ENCODE measurements at places on chromosomes 2 and 18.

- no peak for DNase-seq
These were observed 14.2 kb upstream of the CABLES1 start for GRCh38 chr18:23121133-23121532.

- no peak for DNase-seq
These were observed 842 bp downstream of the PAX3 start for GRCh38 chr2:222298001-222298310.

- DNase-seq, result no peak
These were observed 21.4 kb downstream of the SFXN5 start for GRCh38 chr2:73050121-73050545.

DNA sequence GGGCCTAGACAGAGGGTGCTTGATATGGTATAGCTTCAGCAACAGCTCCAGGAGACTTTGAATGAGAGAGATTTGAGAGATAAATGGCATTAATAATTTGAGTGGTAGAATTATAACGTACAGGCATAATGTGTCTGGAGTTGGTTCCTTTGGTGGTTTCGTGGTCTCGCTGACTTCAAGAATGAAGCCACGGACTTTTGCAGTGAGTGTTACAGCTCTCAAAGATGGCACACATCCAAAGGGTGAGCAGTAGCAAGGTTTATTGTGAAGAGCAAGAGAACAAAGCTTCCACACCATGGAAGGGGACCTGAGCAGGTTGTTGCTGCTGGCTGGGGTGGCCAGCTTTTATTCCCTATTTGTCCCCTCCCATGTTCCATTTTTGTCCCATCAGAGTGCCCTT is 23.1 kb downstream of the PDCD1 start:
- no peak for DNase-seq

GRCh38 chr18:32802591-32803451 is 30.0 kb upstream of the KLHL14 start:
- no peak for DNase-seq

DNA sequence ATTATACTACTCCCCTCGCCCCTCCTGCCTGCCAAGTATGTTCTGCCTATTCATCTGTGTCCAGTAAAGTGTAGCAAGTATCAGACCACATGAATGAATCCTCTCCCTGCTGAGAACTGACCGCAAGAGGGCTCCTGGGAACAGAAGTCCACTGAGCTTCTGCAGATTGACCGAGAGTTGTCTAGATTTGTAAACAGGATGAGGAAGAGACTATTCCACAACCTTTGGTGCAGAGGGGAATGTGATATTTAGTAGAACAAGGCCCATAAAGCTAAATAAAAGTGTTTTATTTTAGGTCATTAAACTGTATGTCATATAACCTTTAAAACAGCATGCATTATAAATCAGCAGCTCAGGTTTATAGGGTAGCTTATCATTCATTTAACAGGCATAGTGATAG is 377.0 kb downstream of the DCC start:
- no peak for DNase-seq

DNA sequence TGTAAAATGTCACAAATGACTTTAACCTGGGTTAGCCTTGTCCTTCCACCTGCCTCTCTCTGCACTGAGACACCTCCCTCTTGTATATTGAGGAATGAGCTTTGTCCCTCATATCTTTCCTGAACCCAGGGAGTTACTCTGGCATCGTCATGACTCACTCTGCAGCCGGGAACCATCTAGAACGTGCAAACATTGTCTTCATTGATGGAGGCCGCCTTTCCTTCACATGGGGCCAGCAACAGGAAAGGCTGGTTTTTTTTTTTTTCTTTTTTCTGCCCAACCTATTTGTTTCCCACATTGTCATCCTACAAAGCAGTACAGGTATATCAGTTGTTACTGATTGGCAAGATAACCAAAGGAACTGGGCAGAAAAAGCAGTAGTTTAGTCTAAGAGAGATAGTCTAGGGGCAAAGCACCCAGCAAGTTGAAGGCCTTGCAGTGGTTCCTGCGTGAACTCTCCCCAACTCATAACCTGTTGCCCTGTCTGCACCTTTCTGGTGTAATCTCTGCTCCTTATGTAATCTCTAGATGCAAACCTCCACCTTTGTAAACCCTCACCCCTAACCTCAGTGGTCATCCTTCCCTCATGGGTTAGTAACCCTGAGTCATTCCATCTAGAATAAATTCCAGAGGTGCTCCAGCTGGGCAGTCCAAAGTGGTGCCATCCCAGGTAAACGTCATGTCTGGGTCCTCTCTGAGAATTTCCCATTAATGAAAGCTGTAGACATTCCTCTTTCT is 38.3 kb downstream of the SLC40A1 start:
- no peak for DNase-seq

- no peak for DNase-seq
These were observed 492.2 kb upstream of the CDH2 start for GRCh38 chr18:28669165-28669564.

DNA sequence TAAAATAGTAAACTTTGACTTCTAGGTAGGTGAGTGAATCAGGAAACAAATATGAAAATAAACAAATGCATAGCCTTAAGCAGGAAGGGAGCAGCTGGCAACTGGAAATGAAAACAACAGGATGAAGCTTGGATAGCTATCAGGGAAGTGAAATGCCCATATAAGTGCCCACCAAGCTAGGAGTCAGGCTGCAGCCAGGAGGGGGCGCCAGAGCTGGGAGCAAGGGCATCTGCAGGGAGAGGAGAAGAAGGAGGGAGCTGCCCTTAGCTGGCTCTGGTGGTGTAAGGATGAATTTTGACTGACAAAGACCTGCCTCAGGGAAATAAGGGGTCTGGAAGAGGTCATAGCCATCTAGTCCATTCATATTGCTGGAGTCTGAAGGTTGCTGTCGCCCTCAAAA is 298.3 kb downstream of the TDRD15 start:
- DNase-seq, result no peak

GRCh38 chr2:48450936-48451602 is 78.9 kb upstream of the STON1 start:
- no peak for DNase-seq

DNA sequence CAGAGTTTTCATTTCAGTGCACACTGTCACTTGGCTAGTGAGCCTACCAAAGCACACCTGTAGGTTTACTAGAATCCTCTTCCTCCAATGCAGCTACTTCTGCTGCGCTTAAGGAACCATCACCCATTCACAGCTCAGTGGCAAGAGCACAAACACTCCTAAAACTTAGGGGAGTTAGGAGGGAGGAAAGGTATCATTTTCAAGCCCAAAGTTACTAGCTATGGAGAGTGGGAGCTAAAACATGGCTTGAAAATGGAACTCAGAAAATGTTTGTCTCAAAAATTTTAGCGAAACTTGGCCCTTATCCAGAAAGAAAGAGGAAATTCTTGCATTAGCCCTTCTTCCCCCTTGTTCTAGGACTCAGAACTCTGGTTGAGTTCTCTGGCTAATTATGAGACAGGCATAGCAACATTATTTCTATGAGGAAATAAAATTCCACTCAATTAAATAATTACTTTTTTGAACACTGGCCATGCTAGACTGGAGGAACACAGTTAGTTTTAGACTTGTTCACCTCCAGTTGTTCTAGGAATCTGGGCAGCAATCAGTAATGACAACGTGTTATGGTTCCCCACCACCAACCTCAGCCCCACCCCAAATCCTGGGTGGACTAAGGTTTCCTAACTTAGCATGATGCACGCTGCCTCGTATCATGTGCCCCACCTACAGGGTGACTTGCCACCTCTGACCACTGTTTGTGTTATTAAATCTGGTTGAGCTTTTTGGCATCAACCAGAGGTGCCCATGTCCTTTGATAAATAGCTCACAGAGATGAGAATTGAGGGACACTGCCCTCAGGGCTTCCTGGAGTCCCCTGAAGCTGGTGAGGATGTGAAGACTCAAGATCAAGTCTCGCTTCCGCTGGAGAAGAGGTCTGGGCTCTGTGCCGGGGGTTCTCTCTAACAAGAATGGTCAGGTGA is 32.8 kb downstream of the LPIN2 start:
- no peak for DNase-seq

DNA sequence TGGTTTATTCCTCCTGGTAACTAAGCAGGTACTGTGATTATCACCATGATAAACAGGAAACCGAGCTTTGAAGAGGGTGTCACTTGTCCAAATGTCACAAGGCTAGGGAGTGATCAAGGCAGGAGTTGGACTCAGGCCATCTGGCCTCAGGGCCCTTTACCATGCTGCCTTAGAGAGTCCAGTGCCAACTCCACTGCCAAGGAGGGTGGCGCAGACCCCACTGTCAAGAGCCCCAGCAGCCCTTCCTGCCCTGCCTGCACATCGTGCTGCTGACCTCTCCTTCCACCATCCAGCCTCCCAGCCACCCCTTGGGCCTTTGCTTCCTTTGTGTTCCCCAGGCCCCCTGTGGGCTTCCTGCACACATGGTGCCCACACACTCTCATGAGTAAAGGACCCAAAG is 48.3 kb downstream of the TNS1 start:
- DNase-seq, result no peak

DNA sequence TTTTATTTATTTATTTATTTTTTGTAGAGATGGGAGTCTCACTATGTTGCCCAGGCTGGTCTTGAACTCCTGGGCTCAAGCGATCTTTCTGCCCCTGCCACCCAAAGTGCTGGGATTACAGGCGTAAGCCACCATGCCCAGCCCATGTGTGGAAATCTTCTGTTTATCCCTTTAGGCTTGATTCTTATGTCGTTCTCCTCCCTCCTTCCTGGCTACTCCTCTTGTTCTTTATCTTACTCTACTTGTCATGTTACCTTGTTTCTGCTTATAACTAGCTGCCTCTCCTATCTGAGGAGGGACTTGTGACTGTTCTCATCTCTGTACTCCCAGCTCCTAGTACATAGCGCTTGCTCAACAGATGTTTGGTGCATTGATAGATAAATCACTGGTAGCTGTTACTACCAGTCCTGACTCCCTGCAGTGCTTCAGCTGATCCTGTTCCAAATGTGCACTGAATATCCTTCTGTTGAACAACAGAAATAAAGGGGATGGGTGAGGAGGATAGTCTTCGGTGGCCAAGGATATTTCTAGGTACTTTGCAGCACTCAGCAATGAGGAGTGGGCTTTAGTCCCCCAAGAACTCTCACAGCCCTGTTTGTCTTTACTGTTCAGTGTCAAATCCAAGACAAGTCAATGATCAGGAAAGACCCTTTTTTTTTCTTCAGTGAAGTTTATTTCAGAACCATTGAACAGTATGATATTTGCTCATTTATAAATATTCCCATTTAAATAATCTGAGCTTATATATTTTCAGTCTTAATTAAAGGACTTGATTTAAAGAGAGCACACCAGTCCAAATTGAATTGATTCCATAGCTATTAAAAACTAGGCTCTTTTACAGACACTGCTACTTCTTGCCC is 7.2 kb downstream of the IL1B start:
- DNase-seq, result no peak

- DNase-seq, result no peak
These were observed 2.6 kb upstream of the FZD5 start for GRCh38 chr2:207772081-207772843.

DNA sequence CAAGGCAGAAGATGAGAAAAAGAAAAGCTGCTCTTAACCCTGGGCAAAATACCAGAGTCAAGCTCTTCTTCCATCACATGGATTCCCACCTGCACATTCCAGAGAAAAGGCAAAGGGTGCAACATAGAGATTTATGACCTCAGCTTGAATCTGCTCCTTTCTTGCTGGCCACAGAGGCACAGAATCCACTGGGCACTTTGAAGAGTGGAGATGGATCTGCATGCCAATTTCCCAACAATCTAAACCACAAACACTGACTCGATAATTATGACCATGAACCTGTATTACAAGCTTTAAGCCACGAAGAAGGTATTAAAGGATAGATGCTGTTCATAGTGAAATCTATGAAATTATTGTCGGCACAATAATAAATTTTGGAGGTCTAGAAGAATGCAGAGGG is 237.3 kb downstream of the PID1 start:
- no peak for DNase-seq

- DNase-seq, result no peak
These were observed 5.0 kb downstream of the B3GNT2 start for GRCh38 chr2:62200868-62201267.

DNA sequence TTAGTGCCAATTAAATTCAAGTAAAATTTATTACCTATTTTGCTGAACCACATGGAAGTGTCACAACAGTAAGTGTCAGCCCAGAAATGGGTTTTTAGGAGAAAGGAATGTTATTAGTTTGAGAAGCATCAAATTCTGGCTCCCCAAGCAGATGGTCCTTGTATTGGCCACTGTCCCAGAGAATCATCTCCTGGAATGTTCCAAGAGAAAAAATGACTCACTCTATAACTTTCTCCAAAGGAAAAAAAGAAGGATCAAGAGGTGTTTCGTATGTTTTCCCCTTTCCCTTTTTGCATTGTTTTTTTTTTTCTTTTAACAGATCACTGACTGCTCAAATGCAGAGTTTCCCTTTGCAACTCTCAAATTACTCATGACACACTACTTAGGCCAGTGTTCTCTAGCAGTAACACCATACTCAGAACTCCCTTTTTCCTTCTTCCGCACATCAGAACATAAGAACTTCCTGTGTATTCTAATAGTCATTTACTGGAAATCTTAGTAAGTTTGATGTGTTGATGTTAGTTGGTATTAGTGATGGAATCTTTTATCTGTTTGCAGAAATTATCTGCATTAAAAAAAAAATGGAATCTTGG is 390.3 kb downstream of the GPD2 start:
- DNase-seq, result no peak

- no peak for DNase-seq
These were observed 94.0 kb upstream of the STON1 start for GRCh38 chr2:48435909-48436308.

- no peak for DNase-seq
These were observed 8.4 kb downstream of the PTPRM start for GRCh38 chr18:7575465-7576028.

- no peak for DNase-seq
These were observed 6.6 kb downstream of the TTLL4 start for GRCh38 chr2:218717262-218717661.

- DNase-seq, result no peak
These were observed 32.8 kb downstream of the ITPRID2 start for GRCh38 chr2:181924336-181924735.

- no peak for DNase-seq
These were observed 202.9 kb downstream of the FBXO15 start for GRCh38 chr18:73944715-73945114.

DNA sequence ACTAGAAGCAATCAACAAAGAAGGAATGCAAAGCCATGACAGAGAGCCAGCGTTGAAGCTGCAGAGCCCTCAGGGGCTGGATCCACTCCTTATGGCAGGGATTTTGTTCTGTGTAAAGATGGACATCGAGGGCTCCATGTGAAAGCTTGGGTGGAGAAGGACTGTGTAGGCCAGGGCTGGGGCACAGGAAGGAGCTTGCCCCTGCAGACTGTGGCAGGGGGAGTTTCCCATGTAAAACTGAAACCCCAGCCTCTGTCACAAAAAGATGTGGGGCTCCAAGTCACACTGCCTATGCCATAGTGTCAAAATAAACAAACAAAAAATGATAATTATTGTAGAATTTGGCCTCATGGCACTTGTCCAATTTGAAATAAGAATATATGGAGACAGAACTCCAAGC is 408.7 kb upstream of the HS6ST1 start:
- no peak for DNase-seq

GRCh38 chr2:31413862-31414550 is 536 bp downstream of the XDH start:
- DNase-seq, result no peak

- DNase-seq, result no peak
These were observed 36.5 kb downstream of the EFR3B start for GRCh38 chr2:25078170-25079049.

All from stimulated activated CD8-positive, alpha-beta memory T cell treated with anti-CD3 and anti-CD28 coated beads, Interleukin-4, amount 100 ng/mL, for 1 hour (primary cell).